D341Med (cell line): ENCODE measurements at places on chromosomes 3 and 15.

DNA sequence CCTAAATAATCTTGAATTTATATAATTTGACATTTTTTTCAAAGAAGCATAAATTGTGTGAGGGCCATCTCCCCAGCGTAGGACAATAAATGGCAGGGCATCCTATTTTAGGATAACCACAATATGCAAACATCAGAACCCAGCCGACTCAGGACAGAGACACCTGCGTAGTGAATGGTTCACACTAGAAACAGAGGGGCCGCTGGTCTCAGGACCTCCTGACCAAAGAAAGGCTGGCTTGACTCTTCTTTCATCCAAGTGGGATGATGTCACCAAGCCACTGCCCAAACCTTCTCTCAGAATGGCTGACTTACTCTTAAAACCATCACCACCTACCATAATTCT, 162.1 kb downstream of the FOXP1 start:
- DNase-seq: no peak

- DNase-seq: no peak
These were observed 3.4 kb upstream of the ZBED2 start for GRCh38 chr3:111598552-111598951.

DNA sequence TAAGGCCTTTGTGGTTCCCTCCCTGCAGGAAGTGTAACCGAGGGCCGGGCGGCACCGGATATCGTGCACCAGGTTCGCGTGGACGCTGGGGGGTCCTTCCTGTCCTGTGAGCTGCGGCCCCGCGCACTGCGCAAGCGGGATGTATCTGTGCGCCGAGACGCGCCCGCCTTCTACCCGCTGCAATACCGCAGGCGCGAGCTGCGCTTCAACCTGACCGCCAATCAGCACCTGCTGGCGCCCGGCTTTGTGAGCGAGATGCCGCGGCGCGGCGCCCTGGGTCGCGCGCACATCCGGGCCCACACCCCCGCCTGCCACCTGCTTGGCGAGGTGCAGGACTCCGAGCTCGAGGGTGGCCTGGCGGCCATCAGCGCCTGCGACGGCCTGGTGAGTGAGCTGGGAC, 35.9 kb downstream of the SAXO2 start:
- DNase-seq: no peak

DNA sequence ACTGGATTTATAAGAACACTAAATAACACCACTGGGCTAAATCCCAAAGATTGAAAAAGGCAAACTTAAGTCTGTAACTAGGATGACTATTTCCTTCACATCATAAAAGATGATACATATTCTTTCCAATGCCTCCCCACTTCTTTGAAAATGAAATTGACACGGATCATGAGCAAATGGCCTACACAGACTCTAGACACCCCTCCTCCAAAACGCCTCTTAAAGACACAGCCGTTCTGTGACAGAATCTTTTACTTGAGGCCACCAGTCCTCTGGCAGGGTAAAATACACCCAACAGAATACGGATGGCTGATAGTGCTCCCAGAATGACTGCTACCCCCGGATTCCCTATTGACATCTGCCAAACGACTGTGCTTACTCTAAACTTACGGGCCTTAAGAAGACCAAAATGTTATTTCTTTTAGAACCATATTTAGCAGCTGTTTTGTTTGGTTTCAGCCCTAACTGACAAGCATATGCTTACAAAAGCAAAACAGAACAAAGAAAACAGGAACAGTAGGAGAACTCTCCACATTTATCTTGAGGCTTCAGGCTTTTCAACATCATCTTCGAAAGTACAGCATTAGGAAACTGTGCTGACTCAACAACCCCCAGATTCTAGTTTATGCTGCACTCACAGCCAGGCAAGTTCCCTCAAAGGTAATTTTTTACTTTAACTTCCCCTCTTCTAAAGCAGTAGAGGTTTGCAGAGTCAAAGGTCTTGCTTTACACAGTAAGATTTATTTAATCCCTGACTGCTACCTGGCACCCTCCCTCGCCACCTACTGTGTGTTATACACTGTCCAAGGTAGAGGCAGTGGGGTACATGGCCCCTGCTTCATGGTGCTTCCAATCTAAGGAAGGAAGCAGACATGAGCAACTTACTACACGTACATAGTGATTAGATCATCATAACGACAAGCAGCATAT, 84.3 kb downstream of the TNIK start:
- no peak for DNase-seq

- no peak for DNase-seq
These were observed 712.9 kb upstream of the GOLIM4 start for GRCh38 chr3:168808596-168808995.

GRCh38 chr3:380801-381200, 184.2 kb downstream of the CHL1 start:
- no peak for DNase-seq

- no peak for DNase-seq
These were observed 161.5 kb upstream of the TPM1 start for GRCh38 chr15:62881056-62881455.

DNA sequence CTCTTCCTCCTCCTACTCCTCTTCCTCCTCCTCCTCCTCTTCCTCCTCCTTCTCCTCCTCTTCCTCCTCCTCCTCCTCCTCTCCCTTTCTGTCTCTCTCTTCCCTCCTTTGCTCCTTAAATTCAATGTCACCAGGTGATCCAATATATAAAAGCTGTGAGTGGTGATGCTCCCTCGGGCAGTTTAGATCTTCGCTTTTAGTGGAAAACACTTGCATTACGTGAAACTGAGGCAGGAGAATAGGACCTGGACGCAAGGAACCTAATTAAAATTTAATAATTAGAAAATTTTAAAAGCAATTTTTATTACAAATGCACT, 279.7 kb downstream of the XXYLT1 start:
- no peak for DNase-seq

- no peak for DNase-seq
These were observed 77.3 kb downstream of the APBA2 start for GRCh38 chr15:28962851-28963710.

DNA sequence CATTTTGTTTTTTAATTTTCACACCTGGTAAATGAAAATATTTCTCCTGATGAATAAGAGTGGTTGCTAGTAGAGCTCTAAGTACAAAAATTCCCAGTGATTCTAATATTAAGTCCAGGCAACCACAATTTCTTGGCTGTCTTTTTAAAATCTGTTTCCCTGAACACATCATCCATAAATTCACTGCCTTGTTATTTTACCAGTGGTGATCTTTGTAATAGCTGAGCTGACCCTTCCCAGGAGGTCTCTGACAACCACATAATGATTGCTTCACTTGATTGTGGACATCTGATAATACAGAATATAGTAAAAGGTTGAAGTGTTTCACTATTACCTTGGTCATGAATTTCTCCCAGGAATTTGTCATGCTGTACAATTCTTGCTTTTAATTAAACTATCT, 13.9 kb upstream of the TOP2B start:
- no peak for DNase-seq

DNA sequence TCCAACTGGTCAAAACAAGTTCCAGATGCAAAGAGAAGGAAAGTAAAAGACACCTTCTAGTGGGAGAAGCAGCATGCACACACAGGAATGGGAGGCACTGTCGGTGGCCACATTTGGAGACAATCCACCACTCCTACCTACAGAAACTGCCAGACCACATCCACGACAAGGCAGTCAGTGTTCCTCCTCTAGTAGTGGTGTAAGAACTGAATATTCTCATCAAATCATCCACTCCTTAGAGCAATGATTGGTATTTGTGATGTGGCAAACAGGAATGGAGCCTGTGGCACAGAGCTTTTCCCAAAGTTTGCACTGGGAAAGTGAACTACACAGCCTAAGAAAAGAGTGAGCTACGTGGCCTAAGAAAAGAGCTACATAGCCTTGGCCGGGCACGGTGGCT, 5.1 kb upstream of the SPINT1 start:
- no peak for DNase-seq

DNA sequence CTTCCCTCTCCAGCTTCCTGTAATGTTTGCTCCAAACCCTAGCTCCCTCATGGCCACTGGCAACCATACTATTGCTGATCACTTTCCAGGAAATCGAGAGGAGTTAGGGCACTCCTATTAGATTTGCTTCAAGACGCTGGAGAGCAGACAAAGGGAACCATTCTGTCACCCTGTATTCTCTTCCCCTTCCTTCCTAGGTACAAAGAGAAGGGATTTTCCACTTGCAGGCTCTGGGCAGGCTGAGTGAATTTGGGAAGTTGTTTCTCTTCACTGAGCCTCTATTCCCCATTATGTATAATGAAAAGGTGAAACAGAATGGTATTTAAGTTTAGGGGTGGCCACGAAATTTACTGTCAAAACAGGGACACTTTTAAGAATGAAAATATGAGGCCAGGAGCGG, 99.4 kb upstream of the LPP start:
- DNase-seq: no peak

- no peak for DNase-seq
These were observed 901.7 kb downstream of the PLOD2 start for GRCh38 chr3:145259166-145259880.

GRCh38 chr15:88385078-88385700, 82.0 kb downstream of the MRPL46 start:
- no peak for DNase-seq

GRCh38 chr3:30162579-30162978, 443.8 kb upstream of the TGFBR2 start:
- DNase-seq: no peak

DNA sequence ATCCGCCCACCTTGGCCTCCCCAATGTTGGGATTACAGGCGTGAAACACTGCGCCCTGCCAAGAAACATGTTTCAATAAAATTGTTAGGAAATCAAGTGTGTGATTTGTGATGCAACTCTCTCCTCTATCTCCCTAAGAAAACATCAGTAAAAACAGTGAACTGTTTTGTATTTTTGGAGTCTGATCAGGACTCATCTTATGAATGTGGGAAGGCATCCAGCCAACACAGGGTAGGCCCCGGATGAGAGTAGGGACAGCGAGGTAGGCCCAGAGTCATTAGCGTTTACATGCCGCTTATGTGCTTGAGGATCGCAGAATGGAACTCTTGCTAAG, 884 bp upstream of the GLYCTK start:
- peak; percentile 24 for DNase-seq

DNA sequence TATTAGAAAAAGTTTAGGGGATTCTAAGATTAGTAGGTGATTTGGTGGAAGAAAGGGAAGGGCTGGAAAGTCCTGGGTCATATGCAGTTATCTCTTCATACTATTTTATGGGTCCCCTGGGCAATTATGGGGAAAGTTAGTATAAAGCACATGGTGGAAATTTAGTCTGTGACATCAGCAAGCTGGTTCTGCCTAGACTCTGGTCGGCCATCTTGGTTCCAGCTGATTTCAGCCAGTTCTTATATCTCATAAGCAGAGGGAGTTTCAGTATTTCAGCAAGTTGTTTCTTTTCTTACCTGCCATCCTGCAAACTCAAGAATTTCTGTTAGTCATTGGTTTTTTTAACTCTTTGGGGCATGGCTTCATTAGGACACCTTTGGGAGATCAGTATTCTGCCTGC, 1.0 kb upstream of the LYZL4 start:
- no peak for DNase-seq

DNA sequence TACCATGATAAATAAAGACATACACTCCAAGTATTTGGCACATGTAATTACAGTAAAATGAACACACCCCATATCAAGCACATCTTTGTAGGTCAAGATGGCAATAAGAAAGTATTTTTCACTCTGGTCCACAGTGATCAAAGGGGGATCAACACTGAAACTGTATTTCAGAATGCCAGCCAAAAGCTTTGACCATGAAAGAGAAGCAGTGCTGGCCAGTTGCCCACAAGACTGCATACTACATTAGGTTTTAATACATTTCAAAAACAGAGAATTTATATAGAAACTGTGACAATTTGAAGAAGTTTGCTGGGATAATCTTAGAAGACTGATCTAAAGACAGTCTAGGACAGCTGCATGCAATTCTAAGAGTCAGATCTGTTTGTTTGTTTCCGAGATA, 1035.3 kb downstream of the FHIT start:
- no peak for DNase-seq

DNA sequence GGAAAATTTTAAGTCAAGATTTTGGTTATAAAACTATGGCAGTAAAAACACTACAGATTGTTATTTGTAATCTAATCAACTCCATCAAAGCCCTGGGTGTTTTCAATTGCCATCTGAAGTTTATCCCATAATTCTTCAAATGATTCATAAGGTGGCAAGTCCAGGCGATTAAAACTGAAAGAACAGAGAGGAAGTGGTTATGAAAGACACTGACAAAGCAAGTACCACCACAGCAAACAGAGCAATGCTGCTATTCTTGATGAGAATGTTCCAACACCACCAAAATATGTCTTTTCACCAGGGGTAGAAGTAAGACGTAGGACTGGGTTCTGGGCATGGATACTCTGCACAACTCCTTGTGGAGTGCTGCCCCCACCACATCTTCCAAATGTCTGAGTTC, 86.9 kb upstream of the PRTG start:
- no peak for DNase-seq

GRCh38 chr15:36544518-36545466, 34.6 kb upstream of the CDIN1 start:
- no peak for DNase-seq

DNA sequence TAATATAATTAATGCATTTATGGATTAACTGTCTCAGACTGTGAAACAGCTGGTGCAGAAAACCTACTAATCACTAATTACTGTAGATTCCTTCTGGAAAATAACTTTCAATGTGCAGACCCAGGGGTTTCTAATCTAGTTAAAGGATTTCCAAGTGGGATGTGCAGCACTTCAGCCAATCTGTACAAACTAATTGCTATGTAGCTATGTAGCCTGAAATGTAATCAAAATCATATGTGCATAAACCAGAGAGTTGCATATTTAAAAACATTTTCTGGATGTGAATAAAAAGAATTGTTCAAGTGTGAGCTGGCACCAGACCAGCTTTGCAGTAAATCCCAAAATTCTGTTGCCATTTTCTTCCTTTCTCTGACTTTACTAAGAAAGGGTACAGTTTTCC, 127.5 kb upstream of the CD96 start:
- DNase-seq: peak; percentile 46

DNA sequence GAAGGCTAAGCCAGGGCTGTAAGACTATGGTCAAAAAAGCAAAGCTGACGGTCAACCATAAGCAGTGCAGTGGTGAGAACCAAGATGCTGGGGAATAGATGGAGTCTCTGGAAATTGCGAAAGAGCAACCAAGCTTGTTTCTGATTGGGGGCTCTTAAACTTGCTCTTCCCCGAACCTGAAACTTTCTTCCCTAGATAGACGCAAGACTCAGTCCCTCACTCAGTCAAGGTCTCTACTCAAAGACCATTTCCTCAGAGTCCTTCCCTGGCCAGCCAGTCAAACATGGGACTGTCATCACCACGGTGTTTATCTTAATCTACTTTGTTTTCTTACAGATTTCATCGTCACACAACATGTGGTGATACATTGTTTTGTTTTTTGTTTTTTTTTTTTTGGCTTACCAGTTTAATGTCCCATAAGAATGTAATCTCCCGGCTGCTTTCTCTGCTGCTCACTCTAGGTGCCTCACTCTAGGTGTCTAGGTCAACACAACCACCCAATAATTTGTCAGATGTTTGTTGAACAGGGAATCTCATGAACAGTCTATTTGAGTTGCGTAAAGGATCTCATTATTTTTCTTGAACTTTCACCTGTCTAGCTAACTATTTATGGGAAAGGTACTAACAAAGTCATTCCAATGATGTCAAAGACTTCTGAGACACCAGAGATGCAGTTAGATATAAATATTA, 495.4 kb downstream of the FOXP1 start:
- no peak for DNase-seq
